ENCODE measurements at places on chromosomes 3 and 15.

GRCh38 chr3:60856257-60857046 lies 394.8 kb downstream of the FHIT start:
- DNase-seq = no peak

GRCh38 chr3:154188846-154189245 lies 67.7 kb downstream of the ARHGEF26 start:
- DNase-seq = no peak

DNA sequence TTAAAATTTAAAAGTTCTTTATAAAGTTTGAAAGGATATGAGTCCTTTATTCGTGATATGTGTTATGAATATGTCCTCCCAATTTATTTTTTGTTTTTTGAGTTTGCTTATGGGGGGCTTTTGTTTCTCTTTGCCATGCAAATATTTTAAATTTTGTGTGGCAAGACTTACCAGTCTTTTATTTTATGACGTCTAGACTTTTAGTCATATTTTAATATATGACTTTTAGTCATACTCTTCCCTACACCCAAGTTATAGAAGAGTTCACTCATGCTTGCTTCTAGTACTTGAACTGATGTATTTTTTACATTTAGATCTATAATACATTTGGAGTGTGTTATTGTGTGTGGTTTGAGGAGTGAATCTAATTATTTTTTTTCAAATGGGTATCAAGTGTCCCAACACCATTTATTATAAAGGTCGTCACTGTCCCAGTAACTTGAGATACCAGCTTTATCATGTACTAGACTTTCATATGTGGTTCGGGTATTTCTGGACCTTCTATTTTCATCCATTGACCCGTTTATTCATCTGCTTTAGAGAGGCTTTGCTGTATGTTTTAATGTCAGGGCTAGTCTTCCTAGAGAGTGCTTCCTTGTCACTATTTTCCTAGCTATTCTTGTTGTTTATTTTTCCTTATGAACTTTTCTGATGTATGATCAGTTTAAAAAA lies 755 bp downstream of the PARP15 start:
- no peak for DNase-seq

- DNase-seq = no peak
Observed at GRCh38 chr3:72517921-72518424, 330.3 kb downstream of the SHQ1 start.

DNA sequence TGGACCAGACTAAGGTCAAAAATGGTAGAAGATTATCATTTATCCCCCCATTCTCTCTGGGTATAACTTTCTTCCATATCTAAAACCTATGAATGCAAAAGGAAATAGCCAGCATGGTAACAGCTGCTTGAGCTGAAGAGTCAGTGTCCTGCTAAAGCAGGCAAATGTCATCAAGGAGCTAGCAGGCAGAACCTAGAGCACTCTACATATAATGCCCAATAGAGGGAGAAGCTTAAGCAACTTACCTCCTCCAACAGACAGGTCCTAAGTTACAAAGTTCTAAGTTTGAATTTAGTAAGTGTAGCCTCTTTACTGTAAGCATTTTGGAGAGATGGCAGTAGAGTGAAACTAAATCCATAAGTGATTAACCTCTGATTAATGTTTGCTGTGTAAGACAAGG lies 7.7 kb downstream of the RAF1 start:
- no peak for DNase-seq

- no peak for DNase-seq
Observed at GRCh38 chr3:52226229-52226817, 878 bp upstream of the TLR9 start.

DNA sequence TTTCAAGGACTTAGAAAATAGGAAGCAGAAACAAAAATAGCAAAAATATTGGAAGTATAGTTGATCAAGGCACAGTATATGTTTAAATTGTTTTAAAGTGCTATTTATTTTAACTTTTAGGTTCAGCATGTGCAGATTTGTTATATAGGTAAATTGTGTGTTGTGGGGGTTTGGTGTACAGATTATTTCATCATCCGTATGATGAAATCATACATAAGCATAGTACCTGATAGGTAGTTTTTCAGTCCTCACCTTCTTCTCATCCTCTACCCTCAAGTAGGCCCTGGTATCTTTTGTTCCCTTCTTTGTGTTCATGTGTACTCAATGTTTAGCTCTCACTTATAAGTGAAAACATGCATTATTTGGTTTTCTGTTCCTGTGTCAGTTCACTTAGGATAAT lies 50.9 kb downstream of the KLHL6 start:
- DNase-seq = no peak
